Liver (tissue), 10 donors: ENCODE measurements at places on chromosomes 7 and 10. TPM values are rescaled to one million over a fixed set of nuclear protein-coding genes. Genes with fewer than 3 reads are reported as not detected.
A peak's percentile ranks its signal among the peaks of the same experiment; 100 is the strongest.

- H3K4me1 ChIP-seq, result peaks cover 8% of the 10 kb centered on the region
- no peak overlapping the region for H3K4me3 ChIP-seq
- no peak overlapping the region for H3K27ac ChIP-seq
- no peak for DNase-seq
- H3K27me3 ChIP-seq, result no peaks in the 10 kb centered on the region
These were observed 124.4 kb downstream of the ST7 start for GRCh38 chr7:117077658-117078057.

DNA sequence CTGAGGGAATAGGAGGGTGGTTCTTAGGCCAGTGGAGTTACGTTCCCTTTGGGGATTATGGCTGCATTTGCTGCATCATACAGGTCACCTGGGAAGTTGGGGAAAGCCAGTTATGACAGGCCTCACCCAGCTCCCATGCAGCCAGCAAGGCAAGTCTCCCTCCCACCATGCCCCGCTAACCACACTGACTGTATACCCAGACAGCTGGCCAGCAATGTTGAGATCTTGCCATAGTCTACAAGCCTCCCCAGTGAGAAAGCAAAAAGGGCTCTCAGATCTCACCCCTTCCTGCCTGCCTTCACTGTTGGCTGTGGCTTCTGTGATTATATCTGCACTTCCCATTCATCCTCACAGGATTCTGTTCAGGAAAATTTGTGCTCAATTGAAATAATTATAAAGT lies 133.3 kb upstream of the HGF start:
- no peak overlapping the region for H3K27ac ChIP-seq
- DNase-seq, result no peak
- no peaks in the 10 kb centered on the region for H3K36me3 ChIP-seq
- H3K4me3 ChIP-seq, result no peak overlapping the region

DNA sequence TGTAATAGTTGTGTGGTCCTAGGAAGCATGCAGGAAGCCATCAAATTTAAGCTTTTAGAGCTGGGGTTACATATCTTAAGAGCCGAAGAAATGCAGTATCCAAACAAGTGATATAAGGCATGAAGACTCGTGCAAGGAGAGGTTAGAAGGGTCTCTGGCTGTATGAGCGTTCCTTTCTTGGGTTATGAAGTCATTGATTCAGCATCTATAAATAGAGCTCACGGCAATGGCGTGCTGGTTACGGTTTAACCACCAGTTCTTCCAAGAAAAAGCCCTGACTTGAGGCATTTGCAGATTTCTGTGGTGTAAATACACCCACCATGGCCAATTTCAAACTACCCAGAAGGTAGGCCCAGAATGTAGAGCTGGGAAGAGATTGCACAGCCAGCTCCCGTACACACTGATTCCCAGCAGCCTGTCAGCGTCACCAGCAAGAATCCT lies 72.0 kb upstream of the KAT6B start:
- no peaks in the 10 kb centered on the region for H3K36me3 ChIP-seq
- DNase-seq, result no peak
- no peaks in the 10 kb centered on the region for H3K4me1 ChIP-seq
- H3K27me3 ChIP-seq, result no peaks in the 10 kb centered on the region
- H3K4me3 ChIP-seq, result no peak overlapping the region
- no peak overlapping the region for H3K27ac ChIP-seq

DNA sequence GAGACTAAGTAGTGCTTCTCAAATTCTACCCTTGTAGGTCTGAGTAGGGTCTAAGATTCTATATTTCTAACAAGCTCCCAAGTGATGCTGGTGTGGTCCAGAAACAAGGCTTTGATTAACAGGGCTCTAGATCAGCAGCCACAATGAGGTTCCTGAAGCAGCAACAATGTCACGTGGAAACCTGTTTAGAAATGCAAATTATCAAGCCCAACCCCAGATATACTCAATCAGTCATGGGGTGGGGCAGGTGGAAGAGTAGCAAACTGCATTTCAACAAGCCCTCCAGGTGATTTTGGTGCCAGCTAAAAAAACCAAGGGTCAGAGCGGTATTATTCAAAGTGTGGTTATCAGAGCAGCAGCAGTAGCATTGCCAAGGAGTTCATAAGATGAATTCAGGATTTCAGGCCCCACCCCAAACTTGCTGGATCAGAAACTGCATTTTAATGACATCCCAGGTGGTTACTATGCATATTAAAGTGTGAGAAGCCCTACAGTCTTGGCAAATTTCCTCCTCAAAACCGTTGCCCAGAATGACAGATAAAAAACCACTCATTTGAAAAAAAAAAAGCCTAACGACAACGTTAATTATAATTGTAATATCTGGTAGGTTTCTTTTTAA lies 199.2 kb downstream of the AHR start:
- H3K27ac ChIP-seq, result peak overlapping the region; percentile 57
- no peaks in the 10 kb centered on the region for H3K36me3 ChIP-seq
- DNase-seq, result no peak
- no peak overlapping the region for H3K4me3 ChIP-seq
- no peaks in the 10 kb centered on the region for H3K27me3 ChIP-seq
- peaks cover 12% of the 10 kb centered on the region for H3K4me1 ChIP-seq

Gene SP8
- not detected for total RNA-seq
